ENCODE measurements at places on chromosomes 16 and 17.

GRCh38 chr17:77133087-77133638 is 7.6 kb upstream of the SEC14L1 start:
- no peak for DNase-seq

DNA sequence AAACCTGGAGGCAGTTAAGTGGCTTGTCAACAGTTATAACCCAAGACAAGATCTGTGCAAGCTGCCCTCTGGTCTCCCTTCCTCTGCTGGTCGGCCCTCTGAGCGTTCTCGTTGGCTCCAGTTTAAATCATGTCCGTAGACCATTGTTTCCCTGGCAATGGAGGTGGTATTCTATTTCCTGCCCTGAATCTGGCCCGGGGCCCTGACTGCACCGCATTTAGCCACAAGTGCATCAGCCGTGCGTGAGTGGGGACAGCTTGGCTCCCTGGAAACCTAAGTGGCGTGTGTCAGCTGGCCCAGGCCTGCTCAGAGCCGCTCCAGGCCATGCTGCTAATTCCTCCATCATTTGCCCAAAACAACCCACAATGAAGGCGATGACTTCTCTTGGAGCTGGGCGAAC is 15.0 kb upstream of the MYLK3 start:
- DNase-seq, result no peak

DNA sequence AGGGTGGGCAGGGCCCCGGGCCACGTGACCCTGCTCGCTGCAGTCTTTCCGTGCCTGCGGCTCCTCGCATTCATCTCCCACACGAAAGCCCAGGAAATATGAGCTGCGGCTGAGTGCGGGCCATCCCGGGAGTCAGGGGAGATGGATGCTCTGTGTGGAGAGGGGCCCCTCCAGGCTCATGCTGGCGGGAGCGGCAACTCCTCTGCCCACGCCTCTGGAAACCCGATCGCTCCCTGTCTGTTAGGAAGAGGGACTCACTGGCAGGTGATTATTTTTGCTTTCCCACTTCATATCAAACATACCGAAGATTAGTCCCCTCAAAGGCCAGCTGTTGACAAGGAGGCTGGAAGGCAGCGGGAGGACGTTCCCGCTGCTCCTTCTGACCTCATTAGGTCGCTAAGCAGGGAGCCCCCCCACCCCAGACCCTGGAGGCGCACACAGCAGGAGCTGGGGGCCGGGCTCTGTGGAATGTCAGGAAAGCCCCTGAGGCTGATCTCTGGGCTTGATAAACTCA is 228.5 kb downstream of the FOXL1 start:
- DNase-seq, result no peak

DNA sequence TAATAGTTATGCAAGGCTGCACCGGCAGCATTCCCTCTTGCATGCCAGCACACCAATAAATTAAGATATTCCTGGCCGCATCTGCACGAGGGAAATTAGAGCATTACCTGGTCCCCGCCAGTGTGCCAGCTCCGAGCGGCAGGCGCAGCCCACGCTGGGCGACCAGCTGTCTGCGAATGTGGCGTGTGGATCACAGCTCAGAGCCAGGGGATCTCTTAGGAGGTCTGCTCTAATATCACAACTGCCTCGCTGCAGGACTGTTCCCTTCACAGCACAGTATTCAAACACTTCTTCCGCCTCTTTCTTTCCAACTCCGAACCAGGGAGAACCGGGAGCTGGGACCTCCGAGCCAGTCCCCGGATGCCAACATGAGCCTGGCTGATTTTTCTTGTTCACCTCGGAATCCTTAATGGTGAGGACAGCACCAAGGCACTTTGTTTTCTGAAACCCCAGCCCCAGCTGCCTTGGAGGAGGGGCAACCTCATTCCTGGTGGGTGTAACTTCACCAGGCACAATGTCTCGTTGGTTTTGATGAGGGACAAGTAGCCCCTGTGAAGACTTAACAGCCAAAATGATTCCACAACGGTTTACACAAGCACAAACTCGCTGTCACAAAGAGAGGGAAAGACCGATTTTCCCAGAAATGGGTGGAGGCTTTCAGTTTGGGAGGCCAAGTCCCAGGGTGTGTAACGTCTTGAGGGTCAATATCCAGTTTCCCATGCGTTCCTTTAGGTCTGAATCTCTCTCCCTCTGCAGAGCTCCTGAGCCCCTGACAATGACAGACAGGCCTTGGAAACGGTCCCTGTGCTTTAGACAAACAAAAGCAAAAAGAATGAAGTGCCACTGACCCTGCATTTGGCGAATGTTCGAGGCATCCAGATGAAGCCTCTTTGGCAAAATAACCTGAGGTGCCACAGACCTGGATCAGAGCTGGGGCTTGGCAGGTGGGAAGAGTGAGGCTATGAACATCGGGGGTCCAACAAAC is 213.2 kb downstream of the C16orf78 start:
- no peak for DNase-seq

- DNase-seq, result no peak
Observed at GRCh38 chr17:526425-526824, 173.8 kb upstream of the RPH3AL start.

- DNase-seq, result no peak
Observed at GRCh38 chr16:364595-365491, 5.5 kb downstream of the MRPL28 start.

- no peak for DNase-seq
Observed at GRCh38 chr17:72743037-72743467, 349.4 kb downstream of the SLC39A11 start.

DNA sequence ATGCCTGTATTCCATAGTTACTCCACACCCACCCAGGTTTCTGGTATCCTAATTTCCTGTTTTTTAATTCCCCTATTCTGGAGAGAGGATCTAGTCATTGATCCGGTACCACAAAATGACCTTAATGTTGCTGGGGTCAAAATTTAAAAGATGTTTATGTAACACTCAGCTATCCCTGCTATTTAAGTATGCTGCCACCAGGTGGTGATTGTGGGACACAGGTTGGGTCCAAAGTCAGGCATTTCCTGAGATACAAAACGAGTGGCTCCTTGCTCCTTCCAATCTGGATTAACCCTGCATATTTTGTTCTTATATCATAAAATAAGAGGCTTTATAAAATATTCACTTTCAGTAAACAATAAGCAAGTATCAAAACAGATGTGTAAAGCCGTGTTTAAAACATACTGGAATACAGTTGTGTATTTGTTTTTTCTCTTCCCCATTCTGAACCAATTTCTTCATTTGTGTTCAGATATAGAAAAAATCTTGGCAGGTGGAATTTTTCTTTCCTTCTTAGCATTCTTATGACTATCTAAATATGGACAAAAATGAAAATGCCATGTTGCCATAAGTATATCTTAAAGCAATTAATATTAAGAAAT is 16.3 kb downstream of the HS3ST4 start:
- peak; percentile 53 for DNase-seq

GRCh38 chr17:74368341-74369081 is 1.2 kb downstream of the GPR142 start:
- peak; percentile 65 for DNase-seq

DNA sequence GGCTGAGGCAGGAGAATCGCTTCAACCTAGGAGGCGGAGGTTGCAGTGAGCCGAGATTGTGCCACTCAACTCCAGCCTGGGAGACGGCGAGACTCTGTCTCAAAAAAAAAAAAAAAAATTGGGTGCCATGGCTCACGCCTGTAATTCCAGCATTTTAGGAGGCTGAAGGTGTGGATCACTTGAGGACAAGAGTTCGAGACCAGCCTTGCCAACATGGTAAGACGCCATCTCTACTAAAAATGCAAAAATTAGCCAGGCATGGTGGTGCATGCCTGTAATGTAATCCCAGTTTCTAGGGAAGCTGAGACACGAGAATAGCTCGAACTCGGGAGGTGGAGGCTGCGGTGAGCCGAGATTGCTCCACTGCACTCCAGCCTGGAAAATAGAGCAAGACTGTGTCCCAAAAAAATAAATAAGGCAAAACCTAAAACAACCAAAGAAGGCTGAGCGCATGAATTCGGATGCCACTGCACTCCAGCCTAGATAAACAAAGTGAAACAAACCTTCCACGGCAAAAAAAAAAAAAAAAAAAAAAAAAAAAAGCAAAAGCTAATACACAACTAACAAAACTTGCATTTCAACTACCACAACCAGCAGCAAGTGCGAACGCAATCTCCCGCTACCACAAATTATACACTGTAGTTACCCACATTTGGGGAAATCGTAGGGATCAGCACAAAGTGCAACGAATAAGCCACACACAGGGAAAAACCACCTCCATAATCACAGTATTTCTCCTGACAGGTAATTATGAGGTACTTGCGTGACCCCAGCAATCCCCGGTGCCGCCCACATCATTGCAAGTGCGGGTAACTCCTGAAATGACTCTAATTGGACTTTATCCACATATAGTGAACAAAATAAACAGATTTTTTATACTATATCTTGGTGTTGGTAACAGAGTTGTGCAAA is 25.6 kb downstream of the TEX14 start:
- no peak for DNase-seq

DNA sequence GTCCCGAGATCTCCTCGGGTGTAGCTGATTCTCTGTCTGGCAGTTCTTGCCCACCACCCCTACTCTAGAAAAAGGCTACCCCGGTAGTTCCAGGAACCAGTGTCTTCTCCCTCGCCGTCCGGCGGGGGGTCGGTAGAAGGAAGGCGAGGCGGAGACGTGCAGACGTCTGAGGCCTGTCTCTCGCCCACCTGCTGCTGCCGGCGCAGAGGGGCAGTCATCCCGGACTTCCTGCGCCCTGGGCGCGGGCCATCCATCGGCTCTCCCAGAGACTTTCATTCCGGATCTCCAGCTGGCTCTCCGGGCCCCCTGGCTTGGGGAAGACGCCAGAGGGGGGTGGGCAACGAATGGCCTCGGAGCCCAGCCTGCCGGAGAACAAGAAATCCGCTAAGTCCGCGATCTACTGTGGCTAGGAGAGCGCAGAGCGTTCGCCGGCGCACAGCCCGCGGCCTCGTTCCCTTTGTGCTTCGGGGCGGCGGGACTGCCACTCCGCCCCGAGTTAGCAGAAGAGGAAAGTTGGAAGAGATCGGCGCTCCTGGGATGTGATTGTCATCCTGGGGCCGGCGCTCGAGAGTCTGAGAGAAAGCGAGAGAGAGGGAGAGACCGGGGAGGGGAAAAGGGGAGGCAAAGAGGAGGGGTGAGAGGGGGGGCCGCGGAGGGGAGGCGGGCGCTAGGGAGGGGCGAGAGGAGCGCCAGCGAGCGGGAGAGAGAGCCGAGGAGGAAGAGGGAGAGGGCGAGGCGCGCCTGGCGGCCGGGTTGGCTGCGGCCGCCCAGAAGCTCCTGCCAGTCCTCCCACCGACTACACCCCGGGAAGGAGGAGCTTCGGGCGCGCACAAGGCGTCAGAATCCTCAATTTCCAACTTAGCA is at the start of gene IRX5:
Gene IRX5, plus strand, starts transcription at position 861 of the 864 bp plus-strand sequence. CDS start 334 bp downstream, outside the sequence.
- DNase-seq, result peak; percentile 97

- no peak for DNase-seq
Observed at GRCh38 chr16:50284131-50284911, 18.0 kb downstream of the ADCY7 start.

GRCh38 chr17:7393613-7394451 is 493 bp downstream of the PLSCR3 start:
- peak; percentile 26 for DNase-seq

GRCh38 chr16:55468352-55468990 is 10.5 kb upstream of the MMP2 start:
- DNase-seq, result no peak

DNA sequence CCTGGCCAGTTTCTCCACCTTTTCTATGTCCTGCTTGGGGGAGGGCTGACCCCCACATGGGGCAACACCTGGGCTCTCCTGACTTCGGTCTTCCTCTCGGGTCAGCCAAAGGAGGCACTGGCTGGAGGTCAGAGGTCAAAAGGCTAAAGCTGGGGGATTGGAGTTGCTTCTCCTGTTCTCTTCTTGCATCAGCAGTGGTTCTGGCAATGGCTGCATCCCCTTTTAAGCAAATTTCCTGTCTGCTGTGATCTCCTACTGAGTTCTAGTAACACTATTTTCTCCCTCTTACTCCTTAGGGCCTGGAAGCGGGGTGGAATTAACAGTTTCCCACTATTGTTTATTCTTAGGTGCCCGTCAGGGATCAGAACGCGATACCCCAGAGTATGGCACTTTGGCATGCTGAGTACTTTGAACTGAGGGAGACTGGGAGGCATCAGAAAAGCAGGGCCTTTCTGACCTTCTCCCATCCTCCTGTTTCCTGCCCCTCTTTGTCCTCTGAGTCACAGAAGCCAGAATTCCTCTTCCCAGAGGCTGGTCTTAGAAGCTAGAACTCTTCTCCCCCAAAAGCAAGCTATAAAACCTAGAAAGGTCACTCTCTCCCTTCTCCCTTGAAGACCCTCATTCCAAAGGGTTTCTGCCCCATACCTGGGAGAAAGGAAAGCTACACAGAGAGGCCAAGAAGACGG is 268.2 kb downstream of the STX8 start:
- no peak for DNase-seq

DNA sequence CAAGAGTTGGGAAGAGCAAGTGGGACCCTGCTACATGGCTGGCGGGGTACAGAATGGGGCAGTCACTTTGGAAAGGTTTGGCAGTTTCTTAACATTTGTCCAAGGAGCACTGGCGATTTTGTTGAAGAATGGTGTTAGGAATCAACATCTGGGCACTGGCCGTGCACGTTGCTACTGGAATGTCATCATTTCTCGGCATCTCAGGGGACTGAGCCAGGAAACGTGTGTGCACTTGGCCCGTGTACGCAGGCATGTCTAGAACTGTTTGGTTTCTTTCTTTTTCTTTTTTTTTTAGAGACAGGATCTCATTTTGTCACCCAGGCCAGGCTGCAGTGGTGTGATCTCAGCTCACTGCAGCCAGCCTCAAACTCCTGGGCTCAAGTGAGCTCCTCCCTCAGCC is 17.3 kb upstream of the FOXK2 start:
- DNase-seq, result no peak

DNA sequence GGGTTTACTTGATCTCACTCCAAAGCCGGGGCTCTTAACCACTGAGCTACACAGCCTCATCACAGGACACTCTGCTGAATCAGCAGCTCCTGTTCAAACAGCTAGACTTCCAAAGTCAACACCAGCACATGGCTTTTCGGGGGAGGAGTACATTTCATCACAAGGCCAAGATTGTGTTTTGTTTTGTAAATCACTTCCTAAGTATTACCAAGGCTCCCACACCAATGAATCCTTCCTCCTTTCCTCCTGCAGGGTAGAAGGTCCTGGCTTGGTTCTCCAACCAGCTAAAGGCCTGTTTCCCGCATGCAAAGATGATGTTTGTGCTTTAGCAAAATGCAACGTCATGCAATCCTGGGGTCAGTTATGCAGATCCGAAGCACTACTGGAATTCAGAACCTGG is 152.5 kb downstream of the XYLT1 start:
- DNase-seq, result no peak

DNA sequence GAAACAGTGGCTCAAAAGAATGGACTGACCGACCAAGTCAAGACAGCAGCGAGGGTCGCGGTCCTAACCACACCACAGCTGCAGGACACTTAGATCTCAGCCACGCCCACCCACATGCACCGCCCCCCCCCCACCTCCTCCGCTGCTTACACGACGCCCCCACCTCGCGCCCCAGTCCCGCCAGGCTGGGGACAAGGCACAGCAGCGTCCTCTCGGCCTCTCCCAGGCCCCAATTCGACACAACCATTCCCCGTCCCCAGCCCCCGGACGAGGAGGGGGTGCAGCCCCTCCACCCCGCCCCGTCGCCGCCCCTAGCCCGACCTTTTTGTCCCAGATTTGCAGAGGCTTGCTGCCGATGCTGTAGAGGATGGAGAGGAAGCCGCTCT is 477 bp downstream of the CFAP20 start:
- peak; percentile 21 for DNase-seq

Measured in ACHN (cell line).